ENCODE measurements at places on chromosomes 5 and 9.

DNA sequence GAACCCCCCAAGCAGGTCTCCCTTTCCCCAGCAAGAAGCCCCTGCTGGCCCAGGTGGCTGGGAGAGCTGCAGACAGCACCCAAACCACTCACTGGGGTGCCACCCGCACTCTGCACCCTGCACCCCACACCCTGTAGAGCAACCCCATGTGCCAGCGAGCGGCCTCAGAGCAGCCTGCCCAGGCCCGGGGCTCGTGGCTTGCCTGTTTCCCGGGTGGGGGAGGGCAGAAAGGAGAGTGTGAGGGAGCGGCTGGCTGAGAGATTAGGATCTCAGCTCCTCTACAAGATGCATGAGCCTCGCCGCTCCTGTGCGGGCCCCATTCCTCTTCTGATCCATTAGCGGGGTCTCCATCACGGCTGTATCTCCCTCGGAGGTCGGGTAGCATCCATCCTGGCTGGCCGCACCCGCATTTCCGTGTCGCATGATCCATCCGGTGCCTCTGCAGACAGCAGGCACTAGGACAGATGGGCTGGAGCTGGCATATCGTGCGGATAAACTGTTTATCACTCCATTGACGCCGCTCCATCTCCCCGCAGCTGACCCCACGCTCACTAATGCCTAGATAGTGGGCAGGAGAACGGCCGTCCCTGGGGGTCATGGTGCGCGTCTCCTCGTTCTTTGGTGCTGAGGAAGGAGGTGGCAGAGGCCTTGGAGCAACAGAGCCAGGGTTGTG is 54.4 kb downstream of the MRPL36 start:
- no peak for DNase-seq

DNA sequence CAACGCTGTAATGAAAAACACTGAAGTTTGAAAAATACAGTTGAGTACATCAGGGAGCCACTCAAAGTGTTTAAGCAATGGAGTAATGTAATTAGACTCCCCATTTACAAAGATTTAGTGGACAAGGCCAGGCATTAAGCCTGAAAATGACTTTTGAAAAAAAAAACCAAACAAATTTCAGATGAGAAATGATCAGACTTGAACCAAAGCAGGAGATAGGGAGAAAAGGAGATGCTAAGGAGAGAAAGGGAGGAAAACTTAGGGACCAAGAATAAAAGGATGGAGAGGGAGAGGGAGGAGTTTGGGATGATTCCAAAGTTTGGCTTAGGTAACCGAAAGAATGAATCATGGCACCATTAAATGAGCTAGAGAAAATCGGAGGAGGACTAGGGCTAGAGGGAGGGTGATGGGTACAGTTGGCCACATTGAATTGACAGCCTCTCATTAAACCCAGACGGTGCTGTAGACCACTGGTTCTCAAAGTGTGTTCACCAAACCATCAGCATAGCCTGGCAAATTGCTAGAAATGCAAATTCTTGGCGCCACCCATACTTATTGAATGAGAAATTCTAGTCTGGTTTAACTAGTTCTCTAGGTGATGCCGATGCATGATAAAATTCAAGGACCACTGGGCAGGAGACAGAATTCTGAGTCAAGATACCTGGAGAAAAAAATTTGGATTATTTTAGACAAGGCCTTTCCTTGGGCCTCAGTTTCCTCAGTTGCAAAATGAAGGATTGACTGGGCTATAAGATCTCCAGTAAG is 6.2 kb upstream of the CPEB4 start:
- DNase-seq = no peak

DNA sequence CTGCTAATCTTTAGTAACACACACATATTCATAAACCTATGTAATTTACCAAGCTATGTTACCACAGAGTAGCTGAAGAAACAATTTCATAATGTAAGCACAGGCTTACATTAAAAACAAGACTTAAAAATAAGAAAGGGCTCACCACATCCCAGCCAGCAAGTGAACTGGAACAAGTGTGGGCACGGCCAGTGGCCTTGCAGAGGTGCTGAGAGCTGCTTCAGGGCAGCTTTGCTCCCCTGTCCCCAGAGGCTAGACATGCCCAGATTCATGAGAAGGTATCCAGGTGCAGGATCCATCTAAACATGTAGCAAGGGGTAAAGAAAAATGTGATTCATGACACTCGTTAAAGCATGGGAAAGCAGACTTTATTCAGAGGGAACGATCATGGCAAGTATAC is 62.0 kb upstream of the CKS2 start:
- no peak for DNase-seq

GRCh38 chr5:174235221-174236011 is 189.9 kb downstream of the NSG2 start:
- DNase-seq = no peak

GRCh38 chr9:93578844-93579243 is 2.5 kb downstream of the PHF2 start:
- DNase-seq = no peak

DNA sequence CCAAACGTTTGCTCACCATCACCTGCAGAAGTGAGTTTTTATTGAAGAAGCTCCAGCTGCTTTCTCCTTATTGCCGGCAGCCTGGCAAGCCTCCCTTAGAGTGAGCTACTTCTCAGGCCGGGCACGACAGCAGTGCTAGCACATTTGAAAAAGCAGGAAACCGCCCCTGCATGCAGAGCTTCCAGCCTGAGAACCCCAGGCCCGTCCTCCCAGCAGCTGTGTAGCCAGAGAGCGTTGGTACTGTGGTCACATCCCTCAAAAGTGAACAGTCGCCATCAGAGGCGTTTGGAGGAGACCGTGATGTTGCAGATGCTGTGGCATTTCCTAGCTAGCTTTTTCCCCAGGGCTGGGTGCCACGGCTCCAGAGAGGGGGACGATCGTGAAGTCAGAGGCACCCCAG is 23.5 kb downstream of the SLC25A25 start:
- no peak for DNase-seq

All from Jurkat, Clone E6-1 (cell line).